ENCODE measurements at places on chromosomes 5 and 9.

DNA sequence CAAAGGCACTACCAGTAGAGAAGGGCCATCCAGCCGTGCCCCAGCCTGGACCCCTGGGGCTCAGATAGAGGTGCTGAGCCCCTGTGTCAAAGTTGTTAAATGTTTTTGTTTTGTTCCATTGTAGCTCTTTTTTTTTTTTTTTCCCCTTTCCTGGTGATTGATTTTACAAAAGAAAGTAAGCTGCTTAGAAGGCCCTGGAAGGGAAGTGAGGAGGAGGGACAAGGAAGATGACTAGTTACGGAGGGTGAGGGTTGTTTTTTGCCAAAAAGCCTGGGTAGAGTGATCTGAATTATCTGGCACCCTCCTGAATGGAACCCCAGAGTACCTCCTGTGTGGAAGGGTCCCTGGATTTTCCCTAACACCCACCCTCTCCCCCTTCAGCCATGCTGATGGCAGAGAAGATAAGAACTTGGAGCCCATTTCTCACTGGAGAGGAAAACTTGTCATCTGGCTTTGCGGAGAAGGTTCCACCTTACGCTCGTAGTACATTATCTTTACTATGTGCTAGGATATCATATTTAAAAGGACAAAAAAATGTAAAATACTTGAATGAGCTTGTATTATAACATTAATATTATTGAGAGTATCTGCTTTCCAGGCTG lies 33.4 kb downstream of the FAXDC2 start:
- DNase-seq: no peak

GRCh38 chr5:41356786-41357185 lies 143.5 kb upstream of the C6 start:
- no peak for DNase-seq

DNA sequence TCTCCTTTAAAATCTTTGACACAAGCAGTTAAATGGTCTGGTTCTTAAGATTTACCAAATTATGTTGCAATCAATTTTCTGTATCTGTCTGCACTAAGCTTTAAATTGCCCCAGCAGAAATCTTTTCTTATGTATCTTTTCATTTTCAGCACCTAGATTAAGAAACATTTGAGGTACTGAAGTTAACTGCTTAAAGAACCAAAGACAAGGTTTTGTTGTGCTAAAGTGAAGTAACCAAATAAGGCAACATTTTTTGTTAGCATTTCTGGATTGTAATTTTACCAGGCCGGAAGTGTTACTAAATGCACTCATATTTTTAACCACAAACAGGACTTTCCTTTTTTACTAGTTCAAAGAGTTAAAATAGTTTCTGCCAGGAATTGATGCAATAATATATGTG lies 24.1 kb upstream of the MTAP start:
- DNase-seq: no peak

DNA sequence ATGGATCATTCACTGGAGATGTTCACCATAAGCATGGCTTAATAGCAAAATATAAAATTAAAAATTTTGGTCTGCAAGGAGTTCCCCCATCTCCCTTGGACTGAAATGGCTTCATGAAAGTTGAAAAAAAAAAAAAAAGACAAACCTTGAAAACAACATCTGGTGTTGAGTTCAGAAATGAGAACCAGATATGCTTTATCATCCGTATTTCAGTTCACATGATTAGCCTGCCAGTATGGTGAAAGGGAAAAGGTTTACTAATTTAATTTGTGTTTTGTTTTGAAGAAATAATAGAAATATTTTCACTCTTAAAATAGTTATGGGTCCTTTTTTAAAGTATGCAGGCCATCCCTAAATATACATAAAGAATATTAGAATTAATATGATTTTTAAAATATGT lies 67.8 kb downstream of the TMEM167A start:
- no peak for DNase-seq

DNA sequence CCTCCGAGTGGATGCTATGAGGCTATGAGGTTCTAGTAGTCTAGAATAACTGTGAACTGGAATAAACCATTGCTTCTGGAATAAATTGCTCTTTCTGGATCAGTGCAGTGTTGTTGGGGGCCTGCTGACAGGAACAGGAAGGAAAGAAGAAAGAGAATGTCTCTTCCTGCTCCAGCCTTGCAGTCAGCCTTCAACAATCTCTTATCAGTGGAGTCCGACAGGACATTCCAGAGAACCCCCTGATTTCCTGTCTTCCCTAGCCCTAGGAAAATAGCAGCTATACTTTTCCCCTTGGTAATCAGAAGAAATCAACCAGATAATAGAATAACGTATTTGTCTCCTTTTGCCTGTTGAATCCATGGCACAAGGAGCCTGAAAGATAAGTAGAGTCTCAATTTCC lies 55.4 kb downstream of the WDR36 start:
- no peak for DNase-seq

DNA sequence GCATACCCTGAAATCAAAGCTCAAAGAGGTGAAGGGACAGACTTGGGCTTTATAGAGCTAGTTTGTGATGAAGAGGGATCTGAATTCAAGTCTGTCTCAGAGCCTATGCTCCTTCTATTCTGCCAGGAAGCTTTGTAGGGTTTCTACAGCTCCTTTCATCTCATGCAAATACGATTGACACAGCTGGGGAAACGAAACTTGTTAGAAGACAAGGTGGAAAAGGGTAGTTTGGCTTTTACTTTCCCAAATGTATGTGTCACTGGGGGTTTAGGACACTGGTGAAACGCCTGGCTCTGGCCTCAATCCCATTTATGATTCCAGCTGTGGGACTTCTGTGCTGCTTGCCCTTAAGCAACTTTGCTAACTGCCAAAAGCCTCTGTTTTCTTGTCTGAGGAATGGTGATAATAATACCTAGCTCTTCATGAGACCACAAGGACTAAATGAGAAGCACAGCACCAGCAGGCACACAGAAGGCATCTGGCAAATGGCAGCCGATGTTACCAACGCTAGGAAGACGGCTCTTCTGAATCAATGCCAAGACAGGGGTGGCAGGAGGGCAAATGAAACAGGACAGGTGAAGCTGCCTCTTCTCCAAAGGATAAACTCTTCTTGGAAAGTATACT lies 70.3 kb upstream of the EQTN start:
- no peak for DNase-seq

DNA sequence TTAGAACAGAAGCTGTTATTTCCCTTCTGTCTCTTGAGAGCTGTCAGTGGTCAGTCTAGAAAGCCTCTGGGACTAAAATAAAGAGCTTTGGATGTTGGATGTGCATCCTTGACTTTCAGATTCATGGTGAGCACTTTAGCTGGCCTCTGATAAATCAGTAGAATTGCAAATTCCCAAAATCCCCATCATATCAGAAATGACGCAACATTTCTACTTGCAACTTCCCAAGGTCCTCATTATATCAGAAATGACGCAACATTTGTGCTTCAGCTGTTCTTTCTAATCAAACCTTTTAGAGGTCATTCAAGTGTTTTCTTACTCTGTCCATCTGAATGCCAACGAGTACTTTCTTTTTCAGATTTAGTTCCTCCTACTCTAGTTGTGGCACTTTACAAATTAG lies 167.3 kb upstream of the MOCS2 start:
- no peak for DNase-seq

DNA sequence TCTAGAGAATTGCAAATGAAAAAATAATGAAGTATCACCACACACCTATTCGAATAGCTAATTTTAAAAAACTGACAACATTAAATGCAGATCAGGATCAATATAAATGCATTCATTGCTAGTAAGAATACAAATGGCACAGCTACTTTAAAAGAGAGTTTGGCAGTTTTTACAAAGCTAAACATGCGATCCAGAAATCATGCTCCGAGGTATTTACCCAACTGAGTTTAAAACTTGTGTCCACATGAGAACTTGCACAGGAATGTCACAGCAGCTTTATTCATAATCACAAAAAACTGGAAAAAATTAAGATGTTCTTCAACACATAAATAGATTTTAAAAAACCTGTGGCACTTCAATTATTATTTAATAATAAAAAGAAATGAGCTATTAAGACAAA lies 345.5 kb upstream of the TRPC7 start:
- DNase-seq: no peak

GRCh38 chr5:172892713-172893112 lies 58.7 kb downstream of the ERGIC1 start:
- DNase-seq: no peak

DNA sequence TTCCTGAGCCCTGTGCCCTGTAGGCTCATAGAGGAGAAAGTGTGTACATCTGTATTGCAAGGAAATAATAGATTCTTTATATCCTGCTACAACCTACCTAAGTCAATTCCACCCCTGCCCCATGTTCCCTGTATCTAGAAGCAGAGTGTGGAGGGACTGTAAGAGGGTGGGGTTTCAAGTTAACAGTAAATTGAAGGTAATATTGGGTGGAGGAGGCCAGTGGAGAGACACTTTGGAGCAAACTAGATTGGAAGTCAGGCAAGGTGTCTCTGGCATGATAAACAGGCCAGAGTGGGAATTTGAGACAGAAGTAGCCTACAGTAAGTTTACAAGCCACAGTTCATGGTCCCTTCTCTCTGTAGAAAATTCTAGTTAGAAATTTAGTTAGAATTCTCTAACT lies 2.3 kb upstream of the HEMGN start:
- no peak for DNase-seq

- no peak for DNase-seq
Observed at GRCh38 chr5:124883681-124884080, 137.2 kb upstream of the ZNF608 start.

DNA sequence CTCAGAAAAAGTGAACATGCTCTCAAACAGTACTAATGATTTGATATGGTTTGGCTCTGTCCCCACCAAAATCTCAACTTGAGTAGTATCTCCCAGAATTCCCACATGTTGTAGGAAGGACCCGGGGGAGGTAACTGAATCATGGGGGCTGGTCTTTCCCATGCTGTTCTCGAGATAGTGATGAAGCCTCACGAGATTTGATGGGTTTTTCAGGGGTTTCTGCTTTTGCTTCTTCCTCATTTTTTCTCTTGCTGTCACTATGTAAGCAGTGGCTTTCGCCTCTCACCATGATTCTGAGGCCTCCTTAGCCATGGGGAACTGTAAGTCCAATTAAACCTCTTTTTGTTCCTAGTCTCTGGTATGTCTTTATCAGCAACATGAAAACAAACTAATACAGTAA lies 401.3 kb downstream of the BNC2 start:
- no peak for DNase-seq

GRCh38 chr5:140690376-140690932 lies 716 bp downstream of the HARS1 start:
- DNase-seq: no peak

DNA sequence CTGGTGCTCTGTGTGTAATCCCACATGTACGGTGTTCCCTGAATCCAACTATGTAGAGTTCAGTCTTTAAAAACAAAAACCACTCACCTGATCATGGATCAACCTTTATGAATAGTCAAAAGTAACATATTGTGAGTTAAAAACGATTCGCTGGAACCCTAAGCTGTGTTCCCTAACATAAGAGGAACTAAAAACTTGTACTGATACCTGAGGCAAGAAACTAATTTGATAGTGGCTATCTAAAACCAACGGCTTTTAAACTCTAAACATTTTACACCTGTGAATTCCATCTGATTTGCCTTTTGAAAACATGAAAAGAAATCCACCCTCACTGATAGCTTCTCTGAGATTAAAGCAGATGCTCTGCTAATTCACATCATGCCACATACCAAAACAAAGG lies 101.5 kb downstream of the DEPDC1B start:
- no peak for DNase-seq

DNA sequence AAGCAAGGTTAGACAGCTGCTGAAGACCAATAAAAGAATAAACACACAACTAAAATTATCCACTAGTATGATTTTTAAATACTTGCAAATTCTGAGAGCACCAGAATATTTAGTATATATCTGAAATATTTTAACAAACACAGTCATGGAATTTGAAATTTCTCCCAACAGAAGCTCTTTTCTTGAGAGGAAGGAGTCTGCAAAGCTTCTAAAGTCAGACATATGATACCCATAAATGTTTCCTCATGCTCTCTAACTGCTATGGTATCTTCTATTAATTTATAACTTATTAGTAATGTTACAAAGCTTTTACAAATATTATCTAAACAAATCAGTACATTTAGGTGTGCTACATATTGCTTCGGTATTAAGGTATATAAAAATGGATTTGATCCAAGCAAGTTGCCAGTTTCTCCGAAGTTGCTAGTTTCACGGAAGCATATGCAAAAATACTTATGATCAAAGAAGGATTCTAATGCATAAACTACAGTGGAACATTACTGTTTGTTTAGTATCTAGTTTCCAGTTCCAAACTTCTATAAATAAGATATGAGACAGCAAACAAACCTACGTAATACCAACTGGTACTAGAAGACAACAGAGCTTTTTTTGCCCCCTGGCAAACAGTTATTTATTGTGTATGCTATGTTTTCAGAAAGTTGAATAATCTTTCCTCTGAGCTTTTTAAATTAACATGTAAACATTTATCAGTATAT lies 22.0 kb downstream of the FNIP1 start:
- no peak for DNase-seq

DNA sequence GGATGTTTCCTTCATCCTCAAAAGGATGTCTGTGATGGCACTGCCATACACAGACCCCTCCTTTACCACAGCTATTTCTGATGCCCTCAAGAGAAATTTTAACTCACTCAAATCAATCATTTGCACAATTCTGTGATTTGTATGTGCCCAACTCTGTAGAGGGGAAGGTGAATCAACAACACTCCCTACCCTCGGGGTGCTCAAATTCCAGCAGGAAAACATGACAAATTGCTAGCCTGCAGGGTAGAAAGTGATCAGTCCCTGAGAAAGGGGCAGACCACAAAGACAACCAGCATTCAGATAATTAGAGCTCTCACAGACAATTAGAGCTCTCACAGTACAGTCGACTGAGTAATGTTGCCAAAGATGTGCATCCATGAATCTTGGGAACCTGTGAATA lies 45.3 kb upstream of the FOXE1 start:
- DNase-seq: no peak

- peak; percentile 52 for DNase-seq
Observed at GRCh38 chr9:33211695-33212393, 28.1 kb upstream of the SPINK4 start.

DNA sequence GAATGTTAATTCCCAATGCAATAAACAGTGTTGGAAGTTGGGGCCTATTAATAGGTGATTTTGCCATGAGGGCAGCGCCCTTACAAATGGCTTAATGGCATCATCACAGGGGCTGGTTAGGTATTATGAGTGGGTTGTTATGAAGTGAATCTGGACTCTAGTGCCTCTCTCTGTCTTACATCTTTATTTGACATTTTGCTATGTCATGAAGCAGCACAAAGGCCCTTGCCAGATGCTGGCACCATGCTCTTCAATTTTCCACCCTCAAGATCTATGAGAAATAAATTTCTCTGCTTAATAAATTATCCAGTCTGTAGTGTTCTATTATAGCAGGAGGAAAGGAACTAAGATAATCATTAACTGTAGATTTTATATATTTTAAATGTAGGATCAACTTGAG lies 1098.7 kb upstream of the NUDT12 start:
- no peak for DNase-seq

Data from right kidney (tissue), 9 donors.